ENCODE measurements at places on chromosomes 2 and 18.
A peak's percentile ranks its signal among the peaks of the same experiment; 100 is the strongest.

GRCh38 chr2:174051741-174052583 is 86.8 kb upstream of the SP3 start:
- DNase-seq: no peak

DNA sequence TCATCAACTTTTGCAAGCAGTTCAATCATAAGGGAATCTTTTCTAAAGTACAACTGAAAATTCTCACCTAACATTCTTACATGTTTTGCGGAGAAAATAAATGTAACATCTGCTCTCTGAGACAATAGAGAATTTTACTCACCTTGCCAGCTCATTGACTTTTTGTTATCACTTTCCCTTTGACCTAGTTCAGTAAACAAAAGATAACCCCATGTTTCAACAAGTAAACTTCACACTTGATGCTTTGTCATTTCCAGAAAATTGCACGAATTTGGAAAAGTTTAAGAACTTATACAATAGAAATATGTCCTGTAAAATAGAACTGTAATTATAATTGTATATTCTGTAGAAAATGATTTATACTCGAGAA is 1110.0 kb upstream of the ACVR2A start:
- DNase-seq: no peak

GRCh38 chr2:172095146-172095904 is 7.4 kb downstream of the DLX2 start:
- peak; percentile 66 for DNase-seq

GRCh38 chr2:179954026-179954425 is 53.1 kb downstream of the CWC22 start:
- no peak for DNase-seq

GRCh38 chr2:170521299-170521698 is 193.8 kb upstream of the SP5 start:
- no peak for DNase-seq

- DNase-seq: no peak
Measured at GRCh38 chr2:109279243-109279860, 150.3 kb downstream of the SH3RF3 start.

DNA sequence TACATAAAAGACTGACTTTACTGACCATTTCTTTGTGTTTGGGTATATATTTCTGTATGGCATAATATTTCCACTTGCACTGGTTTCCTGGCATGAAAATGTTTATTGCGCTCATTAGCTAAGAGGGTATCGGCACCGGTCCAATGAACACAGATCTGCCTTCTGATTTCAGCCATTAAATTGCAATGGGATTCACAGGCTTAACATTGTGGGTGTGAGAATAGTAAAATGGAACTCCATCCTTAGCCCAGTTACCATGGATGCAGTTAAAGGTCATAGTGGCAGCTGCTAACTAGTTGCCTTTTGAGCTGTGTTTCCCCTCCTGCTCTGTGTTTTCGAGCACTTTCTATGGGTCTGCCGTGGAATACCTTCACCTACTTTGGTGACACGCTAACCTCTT is 352.6 kb upstream of the POU3F3 start:
- no peak for DNase-seq

GRCh38 chr2:52955079-52955478 is 812.5 kb upstream of the CHAC2 start:
- DNase-seq: no peak
